Activated T-helper 1 cell treated with anti-CD3 and anti-CD28 coated beads, Interleukin-2, amount 50 U/mL, for 16 hours (primary cell): ENCODE measurements at places on chromosomes 1 and 21.

GRCh38 chr1:43062527-43063095 is 103.9 kb upstream of the SLC2A1 start:
- DNase-seq = no peak

- no peak for DNase-seq
Measured at GRCh38 chr1:180246579-180246978, 16.5 kb downstream of the LHX4 start.

- no peak for DNase-seq
Measured at GRCh38 chr1:246104927-246105326, 402.2 kb downstream of the SMYD3 start.

GRCh38 chr1:70910013-70910412 is 137.6 kb downstream of the PTGER3 start:
- DNase-seq = no peak

DNA sequence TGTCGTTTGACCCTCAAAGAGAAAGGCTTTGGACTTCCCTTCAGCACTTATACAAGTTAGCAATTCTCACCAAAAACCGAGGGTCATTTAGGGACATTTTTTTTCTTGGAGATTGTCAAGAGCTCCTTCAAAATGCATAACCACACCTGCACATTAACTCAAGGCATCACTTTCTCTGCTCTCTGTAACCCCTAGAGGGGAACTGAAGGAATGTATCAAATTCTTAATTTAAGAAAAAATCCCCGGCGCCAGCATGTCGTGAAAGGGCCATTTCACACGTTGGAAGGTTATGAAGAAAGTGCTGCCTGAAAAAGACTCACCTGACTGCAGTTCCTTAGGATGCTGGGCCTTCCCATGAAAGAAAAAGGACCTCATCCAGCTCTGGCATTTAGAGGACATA is 131.6 kb upstream of the ZC3H12A start:
- no peak for DNase-seq

DNA sequence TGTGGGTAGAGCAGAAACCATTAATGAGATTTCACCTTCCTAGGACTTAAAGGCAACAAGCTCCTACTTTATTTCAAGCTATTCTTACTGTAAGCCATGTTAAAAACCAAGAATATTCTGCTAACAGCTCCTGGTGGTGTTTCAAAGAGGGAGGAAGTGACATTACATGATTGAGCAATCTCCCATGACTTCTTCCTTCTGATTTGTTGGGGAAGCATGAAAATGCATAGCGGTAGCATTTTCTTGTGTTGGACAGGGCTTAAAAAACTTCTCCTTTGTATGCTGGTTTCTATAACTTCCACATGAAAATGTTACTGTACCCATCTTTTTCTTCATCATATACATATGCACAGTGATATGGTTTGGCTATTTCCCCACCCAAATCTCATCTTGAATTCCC is 297.0 kb upstream of the SNX7 start:
- DNase-seq = no peak

GRCh38 chr1:59419361-59420140 is 122.7 kb downstream of the FGGY start:
- no peak for DNase-seq

GRCh38 chr1:200861937-200862647 is 10.7 kb upstream of the GPR25 start:
- no peak for DNase-seq

- no peak for DNase-seq
Measured at GRCh38 chr1:233816348-233816747, 88.1 kb upstream of the SLC35F3 start.

- DNase-seq = no peak
Measured at GRCh38 chr1:118291661-118292060, 106.6 kb upstream of the SPAG17 start.
